ENCODE measurements at places on chromosomes 11 and 22. TPM values are rescaled to one million over a fixed set of nuclear protein-coding genes. Genes with fewer than 3 reads are reported as not detected.

The SCGB2A2 gene
- not detected for total RNA-seq

The OR5A1 gene
- total RNA-seq: not detected

The DRG1 gene
- 83.5 TPM for total RNA-seq

The MYO7A gene
- 0.07 TPM for total RNA-seq

The MYO18B gene
- total RNA-seq: 2.0 TPM

The CDC42BPG gene
- 0.42 TPM for total RNA-seq

The SRSF8 gene
- total RNA-seq: 37.2 TPM

The LRRC4C gene
- total RNA-seq: not detected

The ANKK1 gene
- total RNA-seq: not detected

The DDIAS gene
- total RNA-seq: 14.7 TPM

The APOA5 gene
- not detected for total RNA-seq

The XRRA1 gene
- 10.7 TPM for total RNA-seq

The CD6 gene
- total RNA-seq: 402 TPM

The ALDH3B2 gene
- not detected for total RNA-seq

The TRIM34 gene
- total RNA-seq: 13.9 TPM

The SLC1A2 gene
- not detected for total RNA-seq

The SCUBE2 gene
- total RNA-seq: 0.55 TPM

The SCO2 gene
- 10.5 TPM for total RNA-seq

The BRD1 gene
- total RNA-seq: 49.2 TPM

The SLC6A5 gene
- total RNA-seq: not detected

The VSIG2 gene
- not detected for total RNA-seq

The HMOX1 gene
- 0.32 TPM for total RNA-seq

The UCP2 gene
- total RNA-seq: 344 TPM

The OR4D5 gene
- total RNA-seq: not detected

The TTLL12 gene
- 42.9 TPM for total RNA-seq

The TMEM191B gene
- total RNA-seq: 0.87 TPM

Data from activated CD4-positive, alpha-beta T cell treated with anti-CD3 and anti-CD28 coated beads, Interleukin-2, amount 10 ng/mL, durations not matched to agents 7 days and 5 days (primary cell).